ENCODE measurements at places on chromosomes 5 and 9.

DNA sequence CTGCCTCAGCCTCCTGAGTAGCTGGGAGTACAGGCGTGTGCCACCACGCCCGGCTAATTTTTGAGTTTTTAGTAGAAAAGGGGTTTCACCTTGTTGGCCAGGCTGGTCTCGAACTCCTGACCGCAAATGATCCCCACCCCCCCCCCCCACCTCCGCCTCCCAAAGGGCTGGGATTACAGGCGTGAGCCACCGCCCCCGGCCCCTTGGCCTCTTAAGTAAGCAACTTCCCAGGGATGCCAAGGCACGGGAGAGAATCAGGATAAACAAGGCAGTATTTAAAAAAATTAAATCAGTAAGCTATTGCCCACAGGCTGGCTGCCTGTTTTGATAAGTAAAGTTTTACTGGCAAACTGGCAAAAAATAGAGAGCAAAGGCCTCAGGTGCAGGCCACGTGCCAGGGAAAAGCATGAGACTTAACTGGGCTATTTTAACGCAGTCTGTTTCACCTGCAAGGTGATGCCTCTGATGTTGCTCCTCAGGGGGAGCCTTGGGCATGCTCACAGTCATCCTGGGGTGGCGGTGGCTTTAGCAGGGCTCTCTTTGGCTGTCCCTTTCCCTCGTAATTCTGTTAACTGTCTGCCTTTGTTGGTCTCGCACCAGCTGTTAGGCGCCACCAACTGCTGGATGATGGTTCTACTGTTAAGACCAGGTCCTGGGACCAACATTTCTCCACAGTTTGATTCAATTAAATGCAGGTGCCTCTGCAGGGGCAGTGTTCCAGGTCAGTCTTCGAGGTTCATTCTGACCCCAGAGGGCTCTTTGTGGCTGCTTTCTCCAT is 19.4 kb upstream of the RNF130 start:
- DNase-seq, result peak; percentile 75

DNA sequence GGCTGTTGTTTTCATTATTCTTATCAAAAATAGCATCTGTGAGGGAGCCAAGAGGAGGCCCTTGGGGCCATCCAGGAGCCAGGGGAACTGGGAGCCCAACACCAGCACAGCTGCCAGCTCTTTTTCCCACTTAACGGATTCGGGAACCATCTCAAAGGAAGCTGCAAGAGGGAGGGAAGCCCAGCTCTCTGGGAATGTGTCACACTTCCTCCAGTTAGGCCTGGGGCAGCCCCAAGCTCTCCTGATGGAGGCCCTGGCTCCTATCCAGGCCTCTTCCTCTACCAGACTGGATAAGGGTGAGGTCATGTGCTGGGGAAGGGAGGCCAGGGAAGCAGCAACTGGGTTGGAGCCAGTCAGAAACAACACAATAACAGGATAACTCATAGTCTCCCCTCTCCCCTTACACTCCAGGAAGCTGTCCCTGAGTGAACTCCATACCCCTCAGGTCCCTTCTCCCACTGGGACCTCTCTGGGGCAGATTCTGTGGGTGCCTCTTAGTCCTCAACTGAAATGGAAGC is 12.7 kb downstream of the CSF2 start:
- peak; percentile 18 for DNase-seq

DNA sequence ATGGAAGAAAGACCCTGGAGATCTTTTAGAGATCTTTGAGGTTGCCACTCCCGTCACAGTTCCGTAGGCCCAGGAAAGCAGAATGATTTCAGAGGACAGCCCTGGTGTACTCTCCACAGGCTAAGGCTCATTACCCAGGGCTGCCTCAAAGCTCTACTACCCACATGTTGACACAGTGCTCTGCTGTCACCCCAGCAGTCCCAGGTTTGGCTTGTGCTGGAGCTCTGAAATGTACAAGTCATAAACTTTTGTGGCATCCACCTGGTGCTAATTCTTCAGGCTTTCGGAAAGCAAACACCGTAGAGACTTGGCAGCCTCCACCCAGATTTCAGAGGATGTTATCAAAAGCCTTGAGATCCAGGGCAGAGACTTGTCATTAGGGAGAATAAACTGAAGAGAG is 136.5 kb downstream of the MTRR start:
- no peak for DNase-seq

- DNase-seq, result no peak
Measured at GRCh38 chr9:98610711-98611110, 98.0 kb downstream of the GABBR2 start.

DNA sequence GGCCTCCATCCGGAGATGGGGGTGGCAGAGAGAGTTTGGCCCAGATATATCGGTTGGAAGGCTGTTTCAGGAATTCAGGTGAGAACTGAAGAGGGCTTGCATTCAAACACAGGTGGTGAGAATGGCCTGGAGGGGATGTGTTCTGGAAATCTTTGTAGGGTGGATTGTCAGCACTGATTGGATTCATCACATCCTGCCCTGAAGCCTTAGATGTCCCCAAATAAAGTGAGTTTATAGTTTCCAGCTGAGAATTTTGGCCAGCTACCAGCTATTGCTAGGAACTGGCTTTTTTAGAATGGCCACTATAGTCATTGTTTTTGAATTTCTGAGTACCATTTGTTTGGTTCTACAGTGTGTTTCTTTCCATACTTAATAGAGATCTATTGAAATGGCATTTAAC is 46.1 kb upstream of the ANKH start:
- DNase-seq, result peak; percentile 56

DNA sequence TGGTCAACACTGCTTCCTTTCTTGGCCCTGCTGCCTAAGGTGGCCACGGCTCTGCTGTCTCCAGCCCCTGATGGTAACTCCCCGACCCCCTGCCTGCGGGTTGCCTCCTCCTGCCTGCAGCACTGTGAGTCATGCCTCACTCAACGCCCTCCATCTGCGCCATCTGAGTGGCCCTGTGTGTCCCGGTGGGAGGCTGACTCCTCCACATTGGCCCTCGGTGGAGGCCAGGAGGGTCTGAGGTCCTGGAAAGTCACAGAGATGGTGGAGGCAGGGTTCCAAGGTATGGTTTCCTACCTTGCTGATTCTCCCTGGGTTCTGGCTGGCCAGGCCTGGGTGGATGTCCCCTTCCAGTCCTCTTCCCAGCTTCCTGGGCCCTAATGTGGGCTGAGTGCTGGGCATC is 64.5 kb upstream of the ADAMTS2 start:
- no peak for DNase-seq

DNA sequence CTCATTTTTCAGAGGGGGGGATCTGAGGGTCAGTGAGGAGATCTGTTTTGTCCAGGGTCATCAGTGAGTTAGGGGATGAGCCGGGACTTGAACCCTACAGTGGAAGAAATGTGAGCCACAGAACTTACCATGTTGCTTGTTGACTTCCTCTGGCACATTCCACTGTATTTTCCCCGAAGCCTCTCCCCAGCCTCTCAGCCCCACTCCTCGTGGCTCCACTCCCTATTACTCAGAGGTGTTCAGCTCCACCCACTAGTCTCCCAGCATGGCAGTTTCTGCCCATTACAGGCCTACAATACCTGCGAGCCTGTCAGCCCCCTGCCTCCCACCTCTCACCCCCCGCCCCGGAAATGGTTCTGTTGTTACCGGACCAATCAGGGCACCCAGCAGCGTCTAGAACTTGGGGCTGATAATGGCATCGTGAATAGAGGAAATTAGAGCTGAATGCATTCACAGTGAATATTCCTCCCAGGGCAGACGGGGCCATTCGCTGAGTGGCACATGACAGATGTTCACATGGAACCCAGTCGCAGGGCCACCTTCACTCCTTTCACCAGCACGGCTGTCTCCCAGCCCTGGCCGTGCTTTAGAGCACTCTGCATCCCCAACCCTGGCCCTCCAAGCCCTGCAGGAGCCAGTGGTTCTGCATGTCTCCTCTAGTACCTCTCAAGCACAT is 81.6 kb downstream of the KCNIP1 start:
- no peak for DNase-seq

- peak; percentile 81 for DNase-seq
Measured at GRCh38 chr9:16871336-16872151, 1.1 kb upstream of the BNC2 start.

GRCh38 chr5:51961154-51961562 is 577.9 kb downstream of the ISL1 start:
- DNase-seq, result peak; percentile 76

GRCh38 chr9:21836437-21837161 is 34.2 kb downstream of the MTAP start:
- DNase-seq, result peak; percentile 36

DNA sequence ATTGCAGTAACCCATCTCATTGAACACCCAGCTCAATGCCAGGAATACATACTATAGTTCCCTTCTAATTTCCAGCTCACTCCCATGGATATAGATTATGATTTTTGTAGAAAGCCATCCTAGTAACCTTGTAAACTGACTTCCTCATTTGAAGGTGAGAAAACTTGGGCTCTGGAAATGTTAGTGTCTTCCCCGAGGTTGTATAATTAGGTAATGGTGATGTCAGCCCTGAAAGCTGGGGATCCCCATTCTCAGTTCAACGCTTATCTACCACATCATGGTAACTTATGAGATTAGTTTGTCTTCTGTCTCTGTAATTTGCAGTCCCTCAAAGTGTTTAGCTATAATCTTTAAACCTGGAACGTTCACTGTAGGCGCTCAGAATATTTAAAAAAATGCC is 34.6 kb upstream of the PTCH1 start:
- no peak for DNase-seq

DNA sequence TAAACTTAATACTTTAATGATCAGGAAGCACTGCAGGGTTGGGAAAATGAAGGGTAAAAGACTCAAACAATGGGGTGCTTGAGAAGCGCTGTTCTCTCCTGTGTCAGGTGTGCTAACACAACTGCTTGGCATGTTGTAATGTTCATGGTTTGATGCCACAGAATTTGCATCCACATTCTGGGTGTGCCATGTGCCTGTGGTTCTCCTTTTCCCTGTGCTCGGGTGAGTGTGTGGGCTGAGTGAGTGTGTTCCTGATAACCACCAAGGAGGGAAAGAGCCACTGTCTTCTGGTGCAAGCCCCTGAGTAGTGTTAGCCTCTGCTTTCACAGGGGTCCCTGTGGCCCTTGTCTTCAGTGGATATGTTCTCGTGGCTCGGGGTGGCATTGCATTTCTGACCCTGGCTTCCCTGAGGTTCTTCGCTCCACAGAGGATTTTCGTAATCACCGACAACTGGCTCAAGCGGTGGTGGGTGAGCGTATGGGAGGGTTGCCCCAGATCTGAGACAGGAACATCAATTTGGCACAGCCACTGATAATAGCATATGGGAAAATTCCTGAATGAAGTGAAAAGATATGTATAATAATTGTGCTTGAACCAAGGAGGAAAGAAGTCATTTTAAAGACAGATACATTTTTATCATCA is 102.0 kb downstream of the MVB12B start:
- DNase-seq, result no peak

- DNase-seq, result no peak
Measured at GRCh38 chr9:130445268-130445983, 665 bp downstream of the ASS1 start.

DNA sequence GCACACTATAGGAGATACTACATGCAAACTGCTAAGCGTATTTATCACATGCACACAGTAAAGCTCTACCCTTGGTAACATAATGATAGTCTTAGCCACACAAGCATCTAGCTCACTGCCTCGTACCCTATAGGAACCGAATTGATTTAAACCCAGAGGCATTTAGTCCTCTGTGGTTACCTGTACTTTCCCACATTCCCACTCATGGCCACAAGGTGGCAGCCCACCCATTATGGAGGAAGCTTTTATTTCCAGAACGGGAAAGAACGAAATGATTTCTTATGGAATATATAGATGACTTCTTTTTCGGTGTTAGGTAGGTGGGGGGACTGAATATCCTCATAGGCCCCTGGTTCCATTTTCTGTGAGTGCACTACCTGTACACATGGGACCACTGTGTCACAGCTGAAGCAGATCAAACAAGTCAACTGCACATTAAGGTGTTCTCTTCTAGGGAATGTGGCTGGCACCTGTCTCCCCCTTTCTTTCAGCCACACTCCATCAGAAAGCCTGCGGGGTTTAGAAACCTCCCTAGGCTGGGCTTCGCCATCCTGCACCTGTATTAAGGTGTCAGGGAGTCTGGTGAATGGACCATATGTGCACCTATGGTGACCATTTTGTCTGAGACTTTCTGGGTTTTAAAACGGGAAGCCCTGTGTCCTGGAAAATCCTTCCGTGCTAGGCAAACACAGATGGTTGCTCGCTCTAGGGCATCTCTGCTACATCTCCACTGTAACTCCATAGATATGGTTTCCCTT is 313.2 kb downstream of the SLIT3 start:
- DNase-seq, result peak; percentile 91

DNA sequence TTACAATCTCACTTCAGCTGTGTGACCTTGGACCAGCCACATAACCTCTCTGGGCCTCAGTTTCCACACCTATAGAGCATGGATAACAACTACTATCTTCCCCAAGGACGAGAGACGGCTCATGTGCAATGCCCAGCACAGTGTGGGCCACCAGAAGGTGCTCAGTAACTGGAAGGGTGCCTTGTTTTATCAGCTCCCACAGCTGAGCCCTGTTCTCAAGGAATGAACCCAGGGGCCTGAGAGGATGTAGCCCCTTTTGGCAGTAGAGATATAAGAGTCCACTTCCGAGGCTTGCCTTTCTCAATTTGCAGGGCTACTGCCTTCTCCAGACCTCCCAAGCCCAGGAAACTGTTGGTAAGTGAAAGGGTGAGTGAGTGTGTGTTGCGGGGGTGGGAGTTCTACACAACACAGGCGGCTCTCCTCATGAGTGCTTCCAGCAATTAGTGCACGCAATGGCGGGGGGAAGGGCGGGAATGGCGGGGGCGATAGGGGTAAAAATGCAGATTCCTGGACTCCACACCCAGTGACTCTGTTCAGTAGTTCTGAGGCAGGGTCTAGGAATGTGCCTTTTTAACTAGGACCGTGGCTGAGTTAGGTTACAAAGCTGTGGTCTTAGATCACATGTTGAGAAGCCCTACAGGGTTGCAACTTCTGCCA is 185.1 kb downstream of the FSTL4 start:
- peak; percentile 20 for DNase-seq

- no peak for DNase-seq
Measured at GRCh38 chr5:160460377-160461049, 38.9 kb downstream of the PTTG1 start.

- peak; percentile 3 for DNase-seq
Measured at GRCh38 chr5:155101697-155102096, 88.1 kb downstream of the KIF4B start.

DNA sequence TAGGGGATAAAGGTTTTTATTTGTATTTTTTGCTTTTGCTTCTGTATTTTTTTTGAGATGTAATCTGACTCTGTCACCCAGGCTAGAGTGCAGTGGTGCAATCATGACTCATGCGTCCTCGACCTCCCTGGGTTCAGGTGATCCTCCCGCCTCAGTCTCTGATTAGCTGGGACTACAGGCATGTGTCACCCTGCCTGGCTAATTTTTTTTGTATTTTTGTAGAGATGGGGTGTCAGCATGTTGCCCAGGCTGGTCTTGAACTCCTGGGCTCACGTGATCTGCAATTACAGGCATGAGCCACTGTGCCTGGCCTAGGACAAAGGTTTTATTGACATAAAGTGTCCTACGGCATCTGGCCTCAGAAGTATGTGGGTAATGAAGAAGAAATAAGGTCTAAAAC is 297.1 kb upstream of the C9orf72 start:
- DNase-seq, result no peak

GRCh38 chr9:84241817-84242373 is 98.7 kb downstream of the SLC28A3 start:
- DNase-seq, result no peak
